ENCODE measurements at places on chromosomes 7 and 10.

DNA sequence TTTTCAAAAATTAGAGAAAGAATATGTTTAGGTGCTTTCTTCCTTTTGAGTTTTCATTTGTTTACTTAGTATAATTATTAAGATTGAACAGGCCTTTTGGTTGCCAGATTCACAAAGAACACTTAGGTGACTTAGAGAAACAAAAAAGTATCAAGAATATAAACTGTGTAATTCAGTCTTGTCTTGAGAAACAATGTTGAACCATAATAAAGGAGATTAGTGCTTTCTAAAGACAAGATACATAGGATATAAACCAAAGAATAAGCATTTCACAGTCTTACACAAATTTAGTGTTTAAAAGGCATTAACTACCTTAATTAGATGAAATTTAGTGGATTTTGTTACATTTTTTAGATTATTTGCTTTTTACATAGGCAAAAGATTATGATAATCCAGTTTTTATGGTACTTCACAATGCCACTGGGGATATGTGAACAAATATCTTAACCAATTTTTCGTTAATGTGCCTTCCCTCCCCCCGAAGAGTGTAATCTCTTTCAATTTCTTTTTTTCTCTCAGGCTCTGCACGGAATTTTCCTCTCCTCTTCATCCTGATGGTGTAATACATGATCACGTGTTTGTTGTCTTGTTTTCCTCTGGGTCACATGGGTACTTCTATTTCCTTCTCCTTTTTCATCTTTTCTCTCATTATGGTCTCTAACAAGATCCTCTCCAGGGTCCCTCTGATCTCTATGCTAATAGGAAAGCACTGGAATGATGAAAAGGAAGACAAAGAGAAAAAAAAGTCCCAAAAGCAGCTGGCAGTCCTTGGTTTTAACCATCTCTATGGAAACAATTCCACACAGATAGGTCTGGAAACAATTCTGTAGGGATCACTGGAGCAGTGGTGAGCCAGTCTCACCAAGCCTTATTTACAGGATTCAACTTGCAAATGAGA, 3.7 kb upstream of the HNRNPH3 start:
- DNase-seq = no peak

- DNase-seq = no peak
Measured at GRCh38 chr10:79266543-79267312, 80.5 kb upstream of the PPIF start.

- DNase-seq = no peak
Measured at GRCh38 chr10:73469579-73469978, 26.2 kb downstream of the PPP3CB start.

DNA sequence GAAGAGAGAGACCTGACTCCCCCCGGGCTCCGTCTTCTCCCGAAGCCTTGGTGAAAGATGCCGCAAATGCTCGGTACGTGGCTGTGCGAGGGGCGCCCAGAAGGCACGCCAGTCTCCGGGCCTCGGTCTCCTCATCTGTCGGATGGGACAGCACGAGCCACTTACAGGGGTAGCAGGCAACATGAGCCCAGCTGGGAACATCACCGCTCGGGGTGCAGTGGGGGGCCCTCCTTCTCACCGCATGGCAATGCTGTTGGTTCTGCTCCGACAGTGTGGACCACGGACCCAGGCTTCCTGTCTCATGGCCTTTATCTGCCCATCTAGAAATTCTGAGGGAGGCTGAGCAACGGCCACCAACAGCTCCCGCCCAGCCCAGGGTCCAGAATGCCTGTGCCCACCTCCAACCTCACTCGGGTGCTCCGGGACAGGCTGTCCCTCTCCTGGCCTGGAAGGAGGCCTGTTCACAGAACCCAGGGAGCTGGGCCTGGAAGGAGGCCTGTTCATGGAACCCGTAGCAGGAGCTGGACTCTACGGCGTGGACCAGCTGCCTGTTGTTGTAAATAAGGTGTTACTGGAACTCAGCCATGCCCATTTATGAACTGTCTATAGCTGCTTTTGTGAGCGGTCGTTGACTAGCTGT, 15.8 kb downstream of the ADAP1 start:
- no peak for DNase-seq

Measured in activated T-cell treated with anti-CD3 and anti-CD28 coated beads for 24 hours (primary cell).